Omental fat pad (tissue), 4 donors: ENCODE measurements at places on chromosomes 1 and 21. TPM values are rescaled to one million over a fixed set of nuclear protein-coding genes. Genes with fewer than 3 reads are reported as not detected.
A peak's percentile ranks its signal among the peaks of the same experiment; 100 is the strongest.

- DNase-seq, result no peak
These were observed 1.2 kb downstream of the TUT4 start for GRCh38 chr1:52551507-52552235.

GRCh38 chr21:28971171-28971570 lies 21.5 kb downstream of the LTN1 start:
- DNase-seq, result no peak

GRCh38 chr1:15727866-15728534 lies 8.1 kb upstream of the SLC25A34 start:
- no peak for DNase-seq

Gene ITGB2
- total RNA-seq, result 581 TPM

DNA sequence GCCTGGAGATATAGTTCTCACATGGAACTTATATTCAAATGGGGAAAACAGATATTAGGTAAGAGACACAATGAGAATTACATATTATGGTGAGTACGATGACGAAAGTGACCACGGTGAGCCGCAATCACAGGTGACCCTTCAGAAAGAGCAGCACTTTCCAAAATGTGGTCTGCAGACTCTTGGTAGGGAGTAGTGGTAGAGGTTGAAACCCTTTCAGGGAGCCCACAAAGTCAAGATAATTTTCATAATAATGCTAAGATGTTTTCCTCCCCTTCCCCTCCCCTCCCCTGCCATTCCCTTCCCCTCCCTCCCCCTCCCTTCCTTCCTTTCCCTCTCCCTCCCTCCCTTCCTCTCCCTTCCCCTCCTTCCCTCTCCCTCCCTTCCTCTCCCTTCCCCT lies 83.5 kb upstream of the AKT3 start:
- no peak for DNase-seq

DNA sequence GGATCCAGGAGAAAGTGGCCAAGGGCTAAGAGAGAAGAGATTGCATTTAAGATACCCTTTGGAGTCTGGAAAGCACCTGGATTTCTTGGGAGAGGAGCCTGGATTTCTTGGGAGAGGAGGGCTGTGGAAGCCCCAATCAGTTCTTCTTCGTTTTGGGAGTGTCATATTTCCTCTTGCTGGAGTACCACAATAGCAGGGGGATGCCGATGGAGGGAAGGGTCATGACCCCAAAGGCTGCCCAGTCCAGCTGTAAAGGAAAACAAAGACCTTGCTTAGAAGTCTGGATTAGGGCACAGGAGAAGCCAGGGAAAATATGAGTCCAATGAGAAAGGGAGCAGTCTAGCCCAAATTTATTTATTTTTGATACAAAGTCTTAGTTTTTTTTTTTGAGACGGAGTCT lies 11.3 kb downstream of the SSR2 start:
- DNase-seq, result no peak

Gene FCRL1
- 0.38 TPM for total RNA-seq

DNA sequence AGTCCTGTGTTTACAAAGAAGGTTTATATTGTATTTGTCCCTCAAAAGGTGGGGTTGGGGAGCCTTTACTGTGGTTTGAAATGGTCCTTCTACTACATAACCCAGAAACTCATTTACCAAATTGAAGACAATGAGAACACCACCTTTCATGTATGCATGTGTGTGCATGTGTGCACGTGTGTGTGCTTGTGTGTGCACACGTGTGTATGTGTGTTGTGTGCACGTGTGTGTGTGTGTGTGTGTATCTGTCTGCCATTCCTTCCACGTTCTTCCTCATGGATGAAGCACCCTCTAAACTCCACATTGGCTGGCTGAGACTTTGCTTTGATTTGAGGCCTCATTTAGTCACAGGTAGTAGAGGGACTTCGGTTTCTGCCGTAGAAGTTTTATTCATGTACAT lies 138.2 kb downstream of the EDEM3 start:
- no peak for DNase-seq

- DNase-seq, result no peak
These were observed 194.0 kb downstream of the NRIP1 start for GRCh38 chr21:14870853-14871149.

- DNase-seq, result no peak
These were observed 49.0 kb upstream of the ACOT11 start for GRCh38 chr1:54499097-54499359.

DNA sequence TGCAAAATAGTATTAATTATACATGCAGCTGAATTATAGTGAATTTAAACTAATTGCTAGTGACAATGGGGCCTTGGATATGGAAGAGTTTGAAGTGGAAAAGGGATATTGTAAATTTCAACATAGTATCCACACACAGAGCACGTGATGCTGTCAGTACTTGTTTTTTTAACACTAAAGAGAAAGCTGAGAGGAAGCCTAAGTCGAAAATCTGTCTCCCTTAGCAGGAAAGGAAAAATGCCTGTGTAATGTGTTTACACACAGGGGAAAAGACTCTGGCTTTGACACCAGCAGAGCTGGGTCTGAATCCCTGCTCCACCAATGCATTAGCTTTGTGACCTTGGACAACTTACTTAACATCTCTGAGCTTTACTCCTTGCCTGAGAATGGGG lies 42.6 kb downstream of the PCSK9 start:
- DNase-seq, result no peak

Gene FTCD
- not detected for total RNA-seq

GRCh38 chr1:219088778-219089557 lies 84.7 kb upstream of the LYPLAL1 start:
- DNase-seq, result peak; percentile 47

DNA sequence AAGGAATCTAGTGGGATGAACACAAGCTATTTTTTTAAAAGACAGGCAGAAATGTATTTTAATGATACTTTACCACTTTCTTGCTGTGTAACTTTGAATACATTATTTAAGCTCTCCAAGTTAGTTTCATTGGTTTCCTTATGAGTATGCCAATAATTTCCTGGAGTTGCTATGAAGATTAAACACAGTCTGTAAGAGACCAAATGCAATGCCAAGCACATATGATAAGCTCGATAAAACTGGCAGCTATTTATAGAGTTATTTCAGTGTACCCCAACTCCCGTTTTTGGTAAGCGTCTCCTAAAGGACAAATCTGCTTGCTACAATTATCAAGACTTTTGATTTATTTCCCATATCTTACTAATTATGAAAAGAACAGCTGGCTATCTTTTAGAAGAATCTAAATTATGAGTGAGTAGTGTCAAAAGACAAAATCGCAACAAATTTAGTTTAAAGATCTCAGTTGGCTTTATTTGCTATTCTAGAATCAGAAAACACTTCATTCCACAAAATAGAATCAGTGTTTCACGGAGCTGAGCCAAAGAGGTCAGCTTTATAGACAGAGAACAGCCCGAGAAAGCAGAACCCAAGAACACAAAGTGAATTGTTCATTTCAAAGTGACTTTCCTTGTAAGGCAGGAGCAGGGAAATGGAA lies 7.2 kb upstream of the MAP10 start:
- no peak for DNase-seq

DNA sequence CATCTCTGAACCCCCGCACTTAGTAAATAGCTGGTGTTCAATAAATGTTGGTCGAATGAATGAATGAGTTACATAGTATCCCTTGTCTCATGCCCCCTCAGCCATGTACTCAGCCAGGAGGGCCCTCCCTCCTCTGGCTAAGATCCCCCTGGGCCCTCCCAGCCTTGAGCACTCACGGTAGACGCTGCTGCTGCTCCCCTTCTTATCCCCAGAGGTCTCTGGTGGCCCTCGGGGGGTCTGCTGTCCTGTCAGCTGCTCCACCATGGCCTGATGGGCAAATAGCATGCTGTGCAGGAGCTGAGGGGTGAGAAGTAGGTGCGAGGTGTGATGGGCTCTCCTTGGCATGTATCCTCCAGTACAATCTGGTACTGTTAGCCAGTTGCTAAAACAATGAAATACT lies 1.9 kb downstream of the ETV3L start:
- no peak for DNase-seq
